Fibroblast of lung (primary cell): ENCODE measurements at places on chromosomes 7 and 10. TPM values are rescaled to one million over a fixed set of nuclear protein-coding genes. Genes with fewer than 3 reads are reported as not detected.

The CCDC7 gene
- 18.0 and 19.5 TPM in 2 replicates for total RNA-seq

The FAM25G gene
- total RNA-seq, result not detected in 2 replicates

The STX1A gene
- total RNA-seq, result 4.6 and 8.1 TPM in 2 replicates

The ATG9B gene
- under 0.01 TPM in 1 of 2 replicates, not detected in the other for total RNA-seq

The CXCL12 gene
- total RNA-seq, result 526 and 611 TPM in 2 replicates

The HGF gene
- total RNA-seq, result 108 and 243 TPM in 2 replicates

The NRAP gene
- total RNA-seq, result not detected in 2 replicates

The CRPPA gene
- total RNA-seq, result 1.0 and 1.5 TPM in 2 replicates

The OTUD1 gene
- 6.7 and 6.8 TPM in 2 replicates for total RNA-seq
